ENCODE measurements at places on chromosomes 4 and X.

DNA sequence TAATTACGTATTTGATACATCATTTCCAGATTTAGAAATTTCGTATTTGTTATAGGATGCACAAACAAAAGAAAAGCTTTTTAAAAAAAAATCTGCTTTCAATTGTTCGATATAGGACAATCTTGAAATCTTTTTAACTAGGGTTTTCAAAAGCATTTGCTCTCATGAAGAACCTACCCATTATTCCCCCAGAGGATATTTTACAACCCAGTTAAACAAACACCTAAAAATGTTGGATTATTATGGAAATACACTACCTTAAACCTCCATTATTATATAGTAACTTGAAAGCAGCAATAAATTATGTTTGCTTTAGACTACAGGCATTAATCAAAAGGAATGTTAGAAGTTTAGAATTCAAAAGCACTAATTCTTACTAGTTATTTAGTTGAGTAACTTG, 110.5 kb downstream of the PTPN13 start:
- DNase-seq = no peak

- no peak for DNase-seq
These were observed 397.6 kb upstream of the BOD1L1 start for GRCh38 chr4:14025111-14025510.

DNA sequence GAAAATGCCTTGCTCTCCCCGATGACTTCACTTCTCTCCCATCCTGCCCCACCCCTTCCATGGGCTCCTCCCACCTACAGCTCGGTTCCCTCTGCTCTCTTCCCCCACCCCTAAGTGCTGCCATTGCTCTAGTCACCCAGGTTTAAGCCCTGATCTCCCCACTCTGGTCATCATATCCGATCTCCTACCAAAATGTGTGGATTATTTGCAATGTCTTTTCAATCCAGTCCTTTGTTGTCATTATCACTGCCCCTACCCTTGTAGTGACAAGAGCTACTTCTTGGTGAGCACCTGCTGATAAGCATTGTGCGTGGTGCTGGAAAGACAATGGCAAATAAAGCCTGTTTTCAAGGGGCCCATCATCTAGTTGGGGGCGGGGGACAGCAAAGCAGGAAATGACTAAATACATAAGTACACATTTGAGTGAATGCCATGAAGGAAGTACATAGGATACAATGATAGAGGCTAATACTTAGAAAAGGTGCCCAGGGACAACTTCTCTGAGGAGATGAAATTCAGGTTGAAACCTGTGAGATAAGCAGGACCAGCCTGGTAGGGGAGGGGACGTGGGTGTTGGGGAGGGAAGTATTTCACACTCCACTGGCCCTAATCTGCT, 63.8 kb downstream of the DLG3 start:
- no peak for DNase-seq

GRCh38 chr4:38226170-38226569, 266.0 kb downstream of the PTTG2 start:
- no peak for DNase-seq

GRCh38 chrX:30613721-30614120, 36.2 kb upstream of the TASL start:
- no peak for DNase-seq

DNA sequence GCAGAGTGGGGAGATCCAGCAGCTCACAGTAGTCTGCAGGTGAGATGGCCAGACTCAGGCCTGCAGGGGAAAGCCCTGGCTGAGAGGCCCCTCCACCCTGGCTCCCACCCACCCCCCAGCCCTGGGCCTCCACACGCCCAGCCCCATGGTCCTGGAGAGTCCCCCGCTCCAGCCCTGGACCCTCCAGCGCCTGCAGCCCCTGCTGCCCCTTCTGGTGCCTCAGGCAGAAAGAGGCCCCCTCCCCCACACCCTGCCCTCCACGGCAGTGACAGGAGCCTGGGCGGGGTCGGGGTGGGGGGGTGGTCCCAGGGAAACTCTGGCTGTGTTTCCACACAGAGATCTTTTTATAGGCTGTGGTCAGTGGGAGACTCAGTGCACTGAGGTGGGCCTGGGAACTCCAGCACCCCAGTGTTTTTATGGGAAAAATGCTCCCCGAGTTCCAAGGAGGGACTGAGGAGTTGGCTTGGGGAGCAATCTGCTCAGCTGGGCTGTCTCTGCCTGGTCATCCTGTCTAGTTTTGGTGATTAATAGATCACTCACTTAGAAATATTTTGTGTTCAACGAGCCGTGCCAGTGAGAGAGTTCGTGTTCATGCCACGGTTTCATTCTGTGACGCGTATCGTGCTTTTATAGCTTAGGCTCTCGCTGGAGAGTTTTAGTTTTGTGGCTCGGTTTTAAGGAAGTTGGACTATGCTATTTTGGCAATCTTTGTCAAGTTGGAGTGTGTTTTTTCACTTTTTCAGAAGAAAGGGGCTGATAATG, 53.1 kb upstream of the HGFAC start:
- no peak for DNase-seq

- DNase-seq = no peak
These were observed 11.0 kb downstream of the GNRHR start for GRCh38 chr4:67743194-67743593.

DNA sequence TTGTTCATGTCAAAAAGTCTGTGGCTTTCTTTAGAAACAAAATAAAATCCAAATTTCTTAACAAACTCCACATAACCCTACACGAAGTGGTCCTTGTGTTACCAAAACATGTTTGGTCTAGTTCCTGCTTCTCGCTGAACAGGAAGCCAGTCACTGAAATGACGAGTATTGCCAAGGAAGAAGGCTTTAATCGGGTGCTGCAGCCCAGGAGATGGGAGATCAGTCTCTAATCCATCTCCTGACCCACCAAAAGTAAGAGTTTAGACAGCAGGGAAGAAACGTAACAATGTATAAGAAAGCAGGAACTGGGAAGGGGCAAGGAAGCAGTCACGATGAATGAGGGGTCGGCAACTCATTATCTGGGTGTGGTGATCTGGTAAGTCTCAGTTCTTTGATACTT, 144.6 kb upstream of the MAP9 start:
- DNase-seq = no peak

DNA sequence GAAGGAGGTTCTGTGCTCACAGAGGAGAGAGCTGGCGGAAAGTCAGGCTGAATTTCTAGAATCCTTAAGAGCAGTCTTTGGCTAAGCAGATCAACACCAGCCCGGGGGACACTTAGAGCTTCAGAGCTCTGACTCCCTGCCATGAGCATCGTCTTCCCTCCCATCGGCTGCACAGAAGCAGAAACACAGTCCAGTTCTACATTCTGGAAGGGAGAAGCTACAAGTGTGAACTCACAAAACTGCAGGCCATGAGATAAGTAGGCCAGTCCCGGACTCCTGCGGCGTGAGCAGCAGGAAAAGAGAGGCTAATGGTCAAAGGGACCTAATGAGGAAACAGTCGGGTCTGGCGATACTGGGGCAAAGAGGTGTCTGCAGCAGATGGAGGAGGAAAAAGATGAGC, 211.5 kb downstream of the DHX15 start:
- no peak for DNase-seq

GRCh38 chrX:54530357-54530900, 410 bp downstream of the GNL3L start:
- no peak for DNase-seq

DNA sequence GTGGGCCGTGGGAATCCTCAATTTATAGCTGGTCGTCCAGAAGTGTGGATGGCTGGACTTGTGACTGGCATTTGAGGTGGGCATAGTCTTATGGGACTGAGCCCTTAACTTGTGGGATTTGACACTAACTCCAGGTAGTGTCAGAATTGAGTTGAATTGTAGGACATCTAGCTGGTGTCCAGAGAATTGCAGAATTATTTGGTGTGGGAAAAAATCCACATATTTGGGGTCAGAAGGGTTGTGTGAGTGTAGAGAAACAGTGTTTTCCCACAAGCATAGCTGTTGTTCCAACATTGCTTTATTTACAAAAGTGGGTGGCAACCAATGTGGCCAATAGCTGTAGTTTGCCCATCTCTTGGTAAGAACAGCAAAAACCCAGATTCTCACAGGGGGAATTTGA, 91.3 kb downstream of the MOSPD2 start:
- DNase-seq = no peak
